Stimulated activated naive CD8-positive, alpha-beta T cell treated with anti-CD3 and anti-CD28 coated beads, Interleukin-15, amount 100 ng/mL, for 72 hours (primary cell): ENCODE measurements at places on chromosomes 5 and 9.

- DNase-seq: no peak
Observed at GRCh38 chr5:152701305-152701949, 296.3 kb upstream of the NMUR2 start.

GRCh38 chr9:27856054-27856453, 282.8 kb upstream of the C9orf72 start:
- DNase-seq: no peak

DNA sequence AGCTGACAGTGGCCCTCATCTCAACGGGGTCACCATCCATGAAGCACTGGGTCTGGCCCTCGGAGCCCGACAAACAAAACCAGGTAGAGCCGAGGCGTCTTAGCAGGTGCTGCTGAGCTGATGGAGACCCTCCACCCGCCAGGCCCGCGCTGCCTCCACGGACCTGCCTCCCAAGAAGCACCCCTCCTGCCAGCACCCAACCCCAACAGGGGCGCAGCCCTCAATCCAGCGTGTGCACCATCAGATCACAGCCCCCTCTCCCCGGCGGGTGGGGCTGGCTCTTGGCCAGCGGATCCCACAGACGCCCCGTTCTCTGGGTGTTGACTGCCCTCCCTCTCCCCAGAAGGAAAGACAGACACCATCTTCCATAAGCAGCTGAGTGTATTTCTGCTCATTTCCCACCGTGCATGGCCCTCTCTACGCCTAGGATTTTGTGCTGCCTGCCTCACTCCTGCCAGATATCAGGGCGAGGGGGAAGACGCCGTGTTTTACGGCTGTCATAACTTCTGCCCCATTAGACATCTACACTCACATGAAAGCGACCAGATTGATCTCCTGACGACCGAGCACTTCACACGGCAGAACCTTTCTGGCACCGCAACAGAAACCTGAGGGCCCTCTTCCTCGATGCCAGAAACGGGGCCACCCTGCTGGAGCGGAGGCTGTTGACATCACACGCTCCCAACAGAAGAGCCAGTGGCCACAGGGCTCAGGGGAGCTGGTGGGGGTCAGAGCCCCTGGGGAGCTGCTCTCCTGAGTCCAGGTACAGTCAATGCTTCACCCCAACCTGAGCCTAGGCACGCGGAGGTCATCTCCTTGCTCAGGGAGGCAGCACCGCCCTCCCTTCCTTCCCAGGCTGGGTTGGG, 12.4 kb downstream of the NACC2 start:
- no peak for DNase-seq

- DNase-seq: no peak
Observed at GRCh38 chr5:154783774-154784460, 28.7 kb downstream of the LARP1 start.

DNA sequence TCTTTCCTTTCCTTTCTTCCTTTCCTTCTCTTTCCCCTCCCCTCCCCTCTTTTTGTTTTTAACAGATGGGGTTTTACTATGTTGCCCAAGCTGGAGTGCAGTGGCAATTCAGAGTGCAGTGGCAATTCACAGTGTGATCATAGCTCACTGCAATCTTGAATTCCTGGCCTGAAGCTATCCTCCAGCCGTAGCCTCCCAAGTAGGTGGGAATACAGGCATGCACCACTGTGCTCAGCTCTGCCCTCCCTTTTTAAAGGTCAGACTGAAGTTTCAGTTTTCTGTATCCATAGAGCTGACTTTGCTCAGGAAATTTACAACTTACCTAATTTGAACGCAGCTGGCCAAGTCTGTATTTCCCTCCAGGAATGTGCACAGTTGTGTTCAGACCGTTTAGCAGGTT, 696 bp downstream of the CCL28 start:
- no peak for DNase-seq

DNA sequence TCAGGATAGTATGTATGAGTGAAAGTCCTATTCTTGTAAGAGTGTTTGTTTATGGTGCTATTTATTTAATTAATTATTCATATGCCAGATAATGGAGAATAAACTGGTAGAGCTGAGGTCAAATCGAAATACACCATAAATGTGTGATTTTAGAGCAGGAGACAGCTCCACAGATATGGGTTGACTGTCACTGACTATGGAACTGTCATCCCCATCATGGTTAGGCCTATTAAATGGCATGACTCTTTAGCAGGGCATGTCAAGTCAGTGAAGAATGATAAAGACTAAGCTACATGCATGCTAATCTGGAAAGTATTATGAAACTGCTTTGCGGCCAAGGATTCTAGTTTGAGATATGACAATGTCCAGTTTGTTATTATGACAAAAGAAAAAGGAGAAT, 658.6 kb downstream of the ISL1 start:
- DNase-seq: no peak

GRCh38 chr5:143237664-143238063, 165.8 kb downstream of the NR3C1 start:
- DNase-seq: no peak

GRCh38 chr9:133210202-133210532, 1.1 kb upstream of the OBP2B start:
- DNase-seq: no peak
